ENCODE measurements at places on chromosomes 1 and 21.

GRCh38 chr1:242651817-242652216 lies 127.3 kb upstream of the PLD5 start:
- no peak for DNase-seq

GRCh38 chr1:88204111-88204510 lies 480.0 kb upstream of the PKN2 start:
- DNase-seq = no peak

GRCh38 chr1:108767115-108767514 lies 20.6 kb downstream of the STXBP3 start:
- DNase-seq = no peak

DNA sequence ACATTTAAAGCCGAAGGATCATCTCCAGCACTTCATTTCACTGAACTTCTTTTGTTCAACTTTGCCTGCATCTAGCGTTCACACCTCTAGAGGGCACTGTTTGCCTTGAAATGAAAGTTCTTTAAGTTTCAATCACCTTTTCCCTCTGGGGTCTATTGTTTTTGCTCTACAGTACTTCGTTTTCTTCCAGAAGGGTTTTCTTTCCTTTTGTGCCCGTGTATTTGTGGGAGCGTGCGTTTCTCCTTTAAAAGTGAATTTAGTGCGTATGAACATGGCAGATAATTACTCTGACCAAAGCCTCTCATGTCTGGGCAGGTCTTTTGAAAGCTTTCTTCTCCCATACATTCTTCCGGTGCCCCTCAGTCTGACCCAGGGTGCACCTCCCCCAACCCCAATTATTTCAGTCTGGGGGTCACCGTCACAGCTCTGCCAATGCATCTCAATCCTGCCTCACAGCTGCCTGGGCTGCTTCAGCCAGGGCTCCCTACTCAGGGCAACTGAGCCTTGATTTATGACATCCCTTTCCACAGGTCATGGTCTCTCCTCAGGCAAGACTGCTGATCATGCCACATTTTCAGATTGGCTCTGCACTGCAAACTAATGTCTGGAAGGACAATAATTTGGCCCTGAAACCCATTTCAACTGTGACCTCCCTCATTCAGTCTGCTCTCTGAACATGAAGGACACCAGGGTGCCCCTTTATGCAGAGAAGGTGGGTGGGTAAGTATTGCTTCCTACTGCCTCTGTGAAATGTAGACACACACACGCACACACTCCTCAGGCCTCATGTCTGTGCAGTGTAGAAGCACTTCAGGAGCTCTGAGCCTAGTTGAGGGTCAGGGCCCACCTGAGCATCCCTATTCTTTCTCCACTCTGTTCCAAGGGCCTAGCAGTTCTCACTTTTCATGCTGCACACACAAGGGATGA lies 88.6 kb downstream of the NUF2 start:
- no peak for DNase-seq

- no peak for DNase-seq
These were observed 278.0 kb downstream of the HLX start for GRCh38 chr1:221157026-221157761.

Measured in hypothalamus (tissue), 51 donors.